Keratinocyte (primary cell): ENCODE measurements at places on chromosomes 3 and 15. TPM values are rescaled to one million over a fixed set of nuclear protein-coding genes. Genes with fewer than 3 reads are reported as not detected.

SLC6A6 gene
- polyA plus RNA-seq = 4.6 to 12.4 TPM (median 8.3 TPM) in 3 replicates

SHC4 gene
- 0.61 to 0.94 TPM (median 0.87 TPM) in 3 replicates for polyA plus RNA-seq

GPR87 gene
- polyA plus RNA-seq = 90.0 to 109 TPM (median 106 TPM) in 3 replicates

GHRL gene
- not detected in 3 replicates for polyA plus RNA-seq

ZBBX gene
- not detected in 3 replicates for polyA plus RNA-seq

GOLGA8Q gene
- polyA plus RNA-seq = 0.03 to 0.15 TPM in 2 of 3 replicates, not detected in the other

NR1I2 gene
- polyA plus RNA-seq = not detected in 3 replicates

MUC13 gene
- polyA plus RNA-seq = not detected in 3 replicates

UMPS gene
- 43.2 to 53.7 TPM (median 51.7 TPM) in 3 replicates for polyA plus RNA-seq

CCDC13 gene
- 0.06 to 0.21 TPM (median 0.17 TPM) in 3 replicates for polyA plus RNA-seq

GPR27 gene
- 0.03 to 0.14 TPM (median 0.12 TPM) in 3 replicates for polyA plus RNA-seq

GOLGA8G gene
- polyA plus RNA-seq = not detected in 3 replicates

AMT gene
- polyA plus RNA-seq = 2.8 to 9.0 TPM (median 7.1 TPM) in 3 replicates

DNAH12 gene
- 0.10 TPM in 1 of 3 replicates, not detected in the others for polyA plus RNA-seq

LDHAL6B gene
- not detected in 3 replicates for polyA plus RNA-seq

GHSR gene
- polyA plus RNA-seq = not detected in 3 replicates

ATP2C1 gene
- 91.3 to 141 TPM (median 112 TPM) in 3 replicates for polyA plus RNA-seq

HMG20A gene
- polyA plus RNA-seq = 32.2 to 44.6 TPM (median 36.1 TPM) in 3 replicates

APH1B gene
- 4.6 to 7.7 TPM (median 7.0 TPM) in 3 replicates for polyA plus RNA-seq

INKA1 gene
- polyA plus RNA-seq = 10.1 to 20.6 TPM (median 12.0 TPM) in 3 replicates
